ENCODE measurements at places on chromosomes 2 and 18.

GRCh38 chr2:120601566-120601965, 134.1 kb upstream of the GLI2 start:
- DNase-seq = no peak

DNA sequence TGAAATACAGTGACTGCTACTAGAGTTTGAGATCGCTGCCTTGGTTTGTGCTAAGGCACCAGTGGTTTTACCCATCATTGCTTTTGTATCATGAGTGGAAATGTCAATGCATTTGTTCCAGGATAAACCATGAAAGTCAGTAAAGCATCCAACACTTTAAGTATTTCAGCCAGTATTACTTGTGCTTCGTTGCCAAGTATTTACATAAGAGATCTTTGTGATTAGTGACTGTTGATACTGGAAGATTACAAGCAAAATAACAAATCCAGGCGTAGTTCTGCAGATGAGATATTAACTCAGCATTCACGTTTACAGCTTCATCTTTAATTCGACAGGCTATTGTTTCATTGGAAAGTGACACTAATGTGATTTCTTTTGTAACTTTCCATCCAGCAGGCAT, 90.3 kb upstream of the B3GNT7 start:
- no peak for DNase-seq

GRCh38 chr2:17594533-17595401, 54.3 kb downstream of the VSNL1 start:
- DNase-seq = no peak

GRCh38 chr2:98650998-98651397, 42.6 kb downstream of the UNC50 start:
- DNase-seq = no peak

- DNase-seq = no peak
Observed at GRCh38 chr2:137952586-137953129, 11.6 kb upstream of the HNMT start.

- DNase-seq = no peak
Observed at GRCh38 chr2:163859951-163860350, 124.1 kb upstream of the FIGN start.

- DNase-seq = no peak
Observed at GRCh38 chr2:74700643-74701372, 46.8 kb downstream of the SEMA4F start.

- no peak for DNase-seq
Observed at GRCh38 chr2:47070155-47070919, 84.8 kb downstream of the STPG4 start.

DNA sequence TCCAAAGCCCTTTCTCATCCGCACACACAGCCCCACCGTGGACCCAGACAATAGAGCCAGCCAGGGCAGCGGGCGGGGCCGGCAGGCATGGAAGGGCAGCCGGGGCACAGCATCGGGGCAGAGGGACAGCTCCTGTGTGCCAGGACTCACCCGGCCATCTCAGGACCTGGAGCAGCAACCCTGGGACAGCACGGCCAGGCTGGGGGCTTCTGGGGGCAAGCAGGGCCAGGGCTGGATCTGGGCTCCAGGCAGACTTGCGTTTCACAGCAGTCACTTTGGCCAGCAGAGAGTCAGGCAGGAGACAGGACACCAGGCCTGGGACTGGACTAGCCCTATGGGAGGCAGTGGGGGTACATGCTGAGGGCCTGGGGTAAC, 15.5 kb downstream of the ANO7 start:
- DNase-seq = no peak
